Lung microvascular endothelial cell (primary cell): ENCODE measurements at places on chromosomes 16 and 17.

DNA sequence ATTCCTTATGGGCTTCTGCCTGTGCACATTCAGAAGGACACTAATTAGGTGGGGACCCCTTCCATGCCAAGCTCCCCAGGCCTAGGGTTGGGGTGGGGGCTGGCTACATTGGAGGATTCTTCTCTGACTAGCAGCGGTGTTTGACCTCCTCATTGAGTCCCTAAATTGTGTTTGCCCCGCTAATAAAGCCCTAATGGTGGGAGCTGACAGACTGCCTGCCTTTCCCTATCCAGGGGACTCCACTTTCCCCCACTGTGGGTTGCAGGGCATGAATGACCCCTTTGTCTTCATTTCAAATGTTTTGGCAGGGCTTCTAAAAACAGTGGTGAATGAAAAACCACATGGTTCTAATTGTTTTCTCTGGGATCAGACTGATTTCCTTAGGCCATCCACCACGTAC lies 476.8 kb upstream of the CDH11 start:
- no peak for DNase-seq

DNA sequence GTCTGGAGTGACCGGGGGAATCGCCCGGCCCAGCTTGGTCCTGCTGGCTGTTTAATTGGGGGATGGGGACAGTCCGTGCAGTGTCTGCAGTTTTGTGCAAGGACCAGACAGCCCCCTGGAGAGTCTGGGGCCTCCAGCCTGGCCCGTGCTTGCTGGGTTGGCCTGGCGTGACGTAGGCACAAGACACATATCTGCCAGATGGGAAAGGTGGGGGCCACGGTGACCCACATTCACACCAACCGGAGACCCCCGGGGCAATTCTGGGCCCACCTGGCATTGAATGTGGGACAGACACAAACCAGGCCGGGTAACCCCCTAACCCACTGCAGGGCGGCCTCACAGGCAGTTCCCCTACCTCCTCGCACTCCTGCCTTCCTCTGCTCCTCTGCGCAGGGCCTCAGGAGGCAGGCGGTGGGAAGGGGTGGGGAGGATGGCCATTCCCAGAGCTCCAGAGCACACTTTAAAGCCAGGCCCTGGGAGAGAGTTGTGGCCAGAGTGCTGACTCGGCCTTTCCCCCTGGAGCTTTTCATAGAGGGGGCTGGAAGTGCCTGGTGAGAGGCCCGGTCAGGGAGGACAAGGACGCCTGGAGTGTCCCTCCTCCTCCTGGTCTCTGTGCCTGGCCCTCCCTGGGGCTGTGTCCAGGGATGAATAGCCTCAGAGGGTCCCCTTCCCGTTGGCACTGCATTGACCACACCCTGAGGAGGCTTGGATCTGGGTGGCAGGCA lies 1.5 kb downstream of the MRC2 start:
- no peak for DNase-seq

DNA sequence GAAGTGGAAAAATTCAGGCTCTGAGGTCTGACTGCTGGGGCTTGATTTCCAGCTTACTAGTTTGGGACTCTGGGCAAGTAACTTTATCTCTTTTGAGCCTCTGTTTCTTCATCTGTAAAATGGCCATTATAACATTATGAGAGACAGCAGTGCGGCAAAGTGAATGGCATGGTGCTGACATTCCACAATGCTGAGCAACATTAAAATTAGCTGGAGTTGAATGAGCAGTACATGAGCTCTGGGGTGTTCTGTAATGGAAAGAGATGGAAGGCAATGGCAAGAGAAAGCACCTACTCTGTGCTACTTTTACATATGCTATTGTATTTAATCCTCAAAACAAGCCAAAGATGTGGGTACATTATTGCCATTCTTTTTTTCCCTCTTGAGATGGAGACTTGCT lies 535.7 kb upstream of the CDH11 start:
- DNase-seq: no peak

DNA sequence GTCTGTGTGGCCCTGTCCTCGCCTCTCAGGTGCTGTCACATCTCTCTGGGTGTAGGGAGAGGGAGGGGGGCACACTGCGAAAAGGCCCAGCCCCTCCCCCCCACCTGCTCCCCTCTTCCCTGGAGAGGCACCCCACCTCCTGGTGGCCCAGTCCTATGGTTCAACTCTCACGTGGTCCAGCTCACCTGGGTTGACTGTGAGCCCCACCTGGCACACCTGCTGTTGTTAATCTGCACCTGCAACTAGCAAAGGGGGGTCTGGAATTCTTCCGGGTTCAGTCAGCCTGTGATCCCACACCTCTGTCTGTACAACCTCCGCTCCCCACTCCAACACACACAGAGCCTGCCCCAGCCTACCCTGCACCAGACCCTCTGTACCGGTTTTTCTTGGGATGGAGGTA lies 2.0 kb upstream of the SYNGR2 start:
- DNase-seq: no peak

- DNase-seq: no peak
Measured at GRCh38 chr16:26240807-26241206, 549.0 kb downstream of the HS3ST4 start.

- no peak for DNase-seq
Measured at GRCh38 chr17:67358612-67359011, 7.8 kb downstream of the PSMD12 start.

GRCh38 chr16:19890901-19891300 lies 6.3 kb upstream of the GPRC5B start:
- no peak for DNase-seq

DNA sequence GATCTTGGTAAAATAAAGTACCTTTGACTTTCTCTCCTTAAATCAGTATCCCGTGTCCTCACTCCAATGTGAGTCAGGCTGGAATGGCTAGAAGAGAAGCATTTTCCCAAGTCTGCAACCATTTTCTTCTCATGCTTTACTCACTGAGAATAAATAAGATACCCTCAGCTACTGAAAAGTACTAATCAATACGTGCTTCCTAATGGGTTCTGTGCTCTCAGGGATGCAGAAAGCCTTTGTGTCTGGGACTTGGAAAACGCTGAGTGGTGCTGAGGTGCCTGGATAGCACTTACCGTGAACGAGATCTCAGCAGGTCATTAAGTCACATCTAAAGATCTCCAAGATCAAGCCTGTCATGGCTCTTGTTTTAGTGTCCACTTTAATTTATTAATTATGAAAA lies 672.3 kb upstream of the C16orf82 start:
- no peak for DNase-seq

GRCh38 chr17:7261379-7262191 lies 693 bp downstream of the CLDN7 start:
- no peak for DNase-seq

GRCh38 chr16:4733211-4733742 lies 794 bp downstream of the ANKS3 start:
- no peak for DNase-seq

DNA sequence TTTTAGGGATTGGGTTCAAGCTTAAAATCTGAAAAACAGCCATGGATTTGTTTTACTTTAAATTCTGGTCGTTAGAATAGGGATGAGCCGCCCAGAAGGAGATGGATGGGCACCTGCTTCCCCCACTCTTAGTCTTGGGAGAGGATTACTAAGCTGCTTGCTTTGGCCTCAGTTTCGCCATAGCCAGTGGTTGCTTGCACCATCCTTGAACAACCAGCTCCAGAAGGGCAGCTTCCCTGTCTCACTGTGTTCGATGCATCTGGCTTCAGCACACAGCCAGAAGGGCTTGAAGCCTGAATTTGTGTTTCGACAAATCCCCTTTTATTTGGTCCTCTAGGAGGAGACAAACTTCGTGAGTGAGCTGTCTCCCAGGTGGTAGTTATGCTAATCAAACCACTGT lies 7.1 kb downstream of the CYB5D2 start:
- no peak for DNase-seq

- DNase-seq: no peak
Measured at GRCh38 chr17:72510351-72511016, 389.7 kb downstream of the SOX9 start.

GRCh38 chr17:77592106-77592865 lies 366.2 kb upstream of the TNRC6C start:
- DNase-seq: no peak

DNA sequence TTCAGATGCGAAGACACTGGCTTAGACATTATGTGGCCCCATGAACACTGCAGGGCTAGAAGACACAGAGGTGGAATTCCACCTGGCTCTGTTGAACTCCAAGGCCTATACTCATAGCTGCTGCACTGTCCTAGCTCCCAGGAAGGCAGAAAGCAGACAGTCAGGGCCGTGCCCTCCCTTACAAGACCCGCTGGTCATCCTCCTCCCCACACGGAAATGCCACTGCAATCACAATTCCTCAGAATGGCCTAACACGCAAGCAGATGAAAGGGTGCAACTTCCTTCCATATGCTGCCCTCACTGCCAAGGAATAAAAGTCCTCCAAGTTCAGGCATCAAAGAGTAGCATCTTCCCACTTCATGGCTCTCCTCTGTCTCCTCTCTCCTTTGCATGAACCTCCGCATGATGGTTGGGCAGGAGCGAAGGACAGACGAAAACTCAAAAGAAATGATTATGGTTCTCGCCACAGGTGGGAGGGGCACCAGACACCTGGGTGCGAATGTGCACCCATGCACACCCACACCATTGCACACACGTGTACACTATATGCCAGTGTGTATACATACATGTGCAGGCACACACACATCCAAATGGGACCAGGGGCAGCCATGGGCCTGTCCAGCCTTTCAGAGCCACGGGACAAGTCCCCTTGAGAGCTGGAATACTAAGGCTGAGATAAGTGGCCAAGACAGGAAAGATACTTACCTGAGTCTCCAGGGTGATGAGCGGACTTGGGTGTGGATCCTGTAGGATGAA lies 113.3 kb downstream of the XYLT1 start:
- DNase-seq: no peak

DNA sequence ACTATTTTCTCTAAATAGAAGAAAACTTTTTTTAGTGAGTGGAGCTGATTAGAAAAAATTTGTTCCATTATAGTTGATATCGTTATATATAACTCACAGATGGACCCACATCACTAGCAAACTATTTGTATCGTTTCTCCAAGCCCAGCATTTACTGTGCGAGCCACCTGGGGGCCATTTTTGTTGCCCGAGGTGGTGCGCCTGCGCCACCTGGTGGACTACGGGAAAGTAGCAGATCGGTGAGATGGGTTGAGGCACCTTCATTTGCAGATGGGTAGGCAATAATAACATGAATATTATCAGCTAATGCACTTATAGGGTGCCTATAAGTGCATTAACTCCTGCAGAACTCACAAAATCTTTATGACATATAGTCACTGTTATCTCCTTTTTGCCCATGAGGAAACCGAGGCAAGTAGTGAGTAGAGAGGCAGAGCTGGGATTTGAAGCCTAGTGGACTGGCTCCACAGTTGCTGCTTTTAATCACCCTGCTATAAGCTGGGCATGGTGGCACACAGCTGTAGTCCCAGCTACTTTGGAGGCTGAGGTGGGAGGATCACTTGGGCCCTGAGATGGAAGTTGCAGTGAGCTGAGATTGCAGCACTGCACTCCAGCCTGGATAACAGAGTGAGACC lies 23.2 kb upstream of the NTN1 start:
- DNase-seq: peak; percentile 72

GRCh38 chr16:67543036-67543435 lies 14.4 kb downstream of the RIPOR1 start:
- no peak for DNase-seq
